ENCODE measurements at places on chromosomes 5 and 9. TPM values are rescaled to one million over a fixed set of nuclear protein-coding genes. Genes with fewer than 3 reads are reported as not detected.

DNA sequence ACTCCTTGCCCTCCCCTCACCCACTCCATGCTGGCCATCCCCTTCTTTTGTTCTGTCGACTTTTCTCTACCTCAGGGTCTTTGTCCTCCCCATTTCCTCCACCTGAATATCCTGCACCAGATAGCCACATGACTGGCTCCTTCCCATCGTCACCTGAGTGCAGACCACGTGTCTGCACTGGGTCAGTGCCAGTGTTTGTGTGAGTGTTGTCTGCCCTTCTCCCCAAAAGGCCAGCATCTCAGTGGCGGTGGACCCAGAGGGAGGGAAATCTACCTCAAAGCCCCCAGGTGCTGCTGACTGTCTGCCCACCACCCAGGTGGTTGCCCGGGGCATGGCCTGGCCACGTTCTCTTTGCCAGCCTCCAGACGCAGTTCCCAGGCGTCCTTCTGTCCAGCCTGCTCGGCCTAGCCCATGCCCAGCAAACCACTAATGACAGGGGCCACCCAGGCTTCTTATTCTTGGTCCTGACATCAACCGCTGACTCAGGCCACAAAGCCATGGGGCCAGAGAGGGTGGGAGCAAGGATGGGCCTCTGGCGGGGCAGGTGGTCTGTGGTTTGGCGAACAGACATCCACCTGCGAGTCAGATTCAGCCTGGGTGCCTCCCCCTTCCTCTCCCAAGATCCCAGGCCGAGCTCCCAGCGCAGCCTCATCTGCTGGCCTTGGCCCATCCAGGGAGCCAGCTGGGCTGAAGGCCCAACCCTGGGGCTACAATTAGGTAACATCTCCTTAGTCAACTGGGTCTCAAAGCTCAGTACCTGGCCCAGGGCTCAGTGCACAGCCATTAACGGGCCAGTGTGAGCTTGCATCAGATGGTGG lies 5.5 kb upstream of the NINJ1 start:
- no peak for DNase-seq

GRCh38 chr5:147691130-147691529 lies 91.4 kb downstream of the JAKMIP2 start:
- no peak for DNase-seq

DNA sequence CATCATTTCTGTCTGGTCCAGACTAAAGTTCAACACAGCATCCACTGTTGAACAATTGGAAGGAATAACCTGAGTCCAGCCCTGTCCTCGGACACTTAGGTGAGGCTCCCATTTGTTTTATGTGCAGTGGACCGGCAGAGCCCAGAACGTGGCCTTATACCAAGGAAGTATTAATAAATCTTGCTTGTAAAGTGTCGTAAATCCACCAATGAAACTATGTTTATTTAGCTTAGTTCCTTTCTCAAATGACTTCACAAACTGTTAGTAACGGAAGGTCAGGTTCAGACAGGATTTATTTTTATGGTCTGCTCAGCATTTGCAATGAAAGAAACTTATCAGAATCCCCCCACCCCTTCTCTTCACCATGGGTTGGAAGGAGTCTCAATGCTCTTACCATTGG lies 149.5 kb downstream of the PCSK1 start:
- DNase-seq = no peak

- no peak for DNase-seq
Measured at GRCh38 chr9:87280421-87280820, 217.2 kb upstream of the DAPK1 start.

DNA sequence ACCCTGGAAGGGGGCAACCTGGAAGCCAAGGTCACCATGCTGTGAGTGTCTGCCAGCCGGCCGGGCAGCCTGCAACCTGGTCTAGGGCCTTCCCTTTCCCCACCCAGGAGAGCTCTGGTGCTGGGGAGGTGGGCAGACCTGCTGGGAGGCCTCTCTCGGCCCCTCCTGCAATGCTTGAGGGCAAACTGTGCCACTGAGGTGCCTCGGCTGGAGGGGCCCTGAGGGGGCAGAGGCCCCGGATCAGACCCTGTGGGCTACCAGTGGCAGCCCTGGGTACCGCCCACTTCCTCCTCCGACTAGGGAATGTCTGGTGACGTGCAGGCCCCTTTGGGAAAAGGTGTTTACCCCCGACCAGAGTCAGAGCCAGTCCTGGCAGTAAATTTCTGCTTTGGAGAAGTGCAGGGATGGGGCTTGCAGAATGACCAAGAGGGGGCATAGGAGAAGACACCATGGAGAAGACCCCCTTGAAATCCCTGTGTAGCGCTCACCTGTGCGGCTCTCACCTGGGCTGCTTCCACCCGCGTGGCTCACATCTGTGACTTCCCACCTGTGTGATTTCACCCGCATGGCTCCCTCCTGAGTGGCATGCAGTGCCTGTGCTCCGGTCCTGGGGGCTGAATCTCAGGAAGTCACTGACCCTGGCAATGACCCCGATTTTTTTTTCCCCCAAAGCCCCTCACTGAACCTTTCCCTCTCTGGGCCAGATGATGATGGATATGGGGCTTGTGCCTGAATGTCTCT lies 1.1 kb downstream of the LCN1 start:
- DNase-seq = peak; percentile 50

DNA sequence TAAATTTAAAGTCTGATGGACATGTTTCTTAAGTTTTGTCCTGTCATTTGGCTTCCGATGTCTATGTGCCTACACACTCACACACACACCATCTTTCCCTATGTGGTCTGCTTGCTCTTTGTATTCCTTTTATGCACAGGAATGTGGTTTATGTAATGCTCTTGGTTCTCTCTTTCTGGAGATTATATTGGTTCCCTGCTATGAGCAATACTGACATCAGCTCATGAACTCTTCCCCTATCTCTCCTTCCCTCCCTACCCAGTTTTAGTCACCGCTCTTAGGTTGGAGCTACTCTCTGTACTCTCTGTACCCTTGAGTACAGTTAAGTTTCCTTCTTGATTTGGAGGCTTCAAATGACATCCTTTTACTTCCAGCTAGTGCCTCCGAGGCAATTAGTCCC lies 77.9 kb upstream of the MVB12B start:
- no peak for DNase-seq

DNA sequence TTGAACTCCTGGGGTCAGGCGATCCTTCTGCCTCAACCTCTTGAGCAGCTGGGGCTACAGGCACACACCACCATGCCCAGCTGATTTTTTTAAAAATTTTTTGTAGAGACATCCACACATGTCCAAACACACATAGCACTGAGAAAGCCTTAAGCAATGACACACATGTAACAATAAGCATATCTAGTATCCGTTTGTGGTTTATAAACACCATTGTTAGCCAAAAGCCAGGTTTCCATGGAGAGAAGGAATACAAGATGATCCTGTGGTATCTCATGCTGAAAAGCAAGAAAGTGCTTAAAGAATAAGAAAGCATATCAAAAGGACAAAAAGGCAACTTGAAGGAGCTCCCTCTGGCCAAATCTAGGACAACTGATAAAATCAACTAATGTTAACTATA lies 29.7 kb upstream of the SLC1A3 start:
- DNase-seq = no peak

DNA sequence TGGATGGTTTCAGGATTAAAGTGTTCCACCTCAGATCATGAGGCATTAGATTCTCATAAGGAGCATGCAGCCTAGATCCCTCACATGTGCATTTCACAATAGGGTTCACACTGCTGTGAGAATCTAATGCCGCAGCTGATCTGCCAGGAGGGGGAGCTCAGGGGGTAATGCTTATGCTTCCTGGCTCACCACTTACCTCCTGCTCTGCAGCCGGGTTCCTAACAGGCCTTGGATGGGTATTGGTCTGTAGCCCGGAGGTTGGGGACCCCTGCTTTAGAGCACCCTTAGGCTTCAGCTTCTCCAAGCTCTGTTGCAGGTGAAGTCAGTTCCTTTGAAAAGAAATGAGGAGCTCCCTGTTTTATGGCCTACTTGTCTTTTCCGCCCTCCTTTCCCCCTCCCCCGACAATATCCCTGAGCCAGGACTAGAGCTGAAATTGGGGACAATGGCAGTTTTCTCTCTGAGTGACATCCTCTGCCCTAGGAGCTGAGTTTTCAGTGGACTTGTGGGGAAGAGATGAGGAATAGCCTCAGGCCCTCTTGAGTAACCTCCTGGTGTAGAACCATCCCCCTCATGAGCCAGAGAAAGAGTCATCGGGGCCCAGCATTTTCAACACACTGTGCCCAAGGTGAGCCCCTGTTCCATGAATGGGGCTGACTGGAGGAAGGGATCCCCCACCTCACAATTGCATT lies 16.2 kb upstream of the MAT2B start:
- DNase-seq = no peak

GRCh38 chr5:14129123-14129522 lies 14.0 kb upstream of the TRIO start:
- DNase-seq = no peak

DNA sequence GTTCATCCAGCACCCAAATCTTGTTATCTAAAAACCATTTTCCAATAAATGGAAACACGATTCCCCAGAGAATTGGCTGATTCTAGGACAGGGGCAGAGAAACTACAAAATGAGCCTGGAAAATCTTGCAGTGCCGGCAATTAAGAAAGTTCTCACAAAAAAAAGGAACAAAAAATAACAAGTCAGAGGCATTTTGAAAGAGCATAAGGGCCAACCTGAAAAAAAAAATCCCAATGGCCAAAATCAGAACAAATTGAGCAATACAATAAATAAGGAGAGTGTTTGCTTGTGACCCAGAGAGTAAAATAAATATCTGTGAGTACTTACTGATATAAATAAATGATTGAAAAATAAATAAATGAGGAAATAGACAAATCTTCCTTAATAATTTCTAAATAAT lies 55.1 kb upstream of the S1PR3 start:
- DNase-seq = no peak

DNA sequence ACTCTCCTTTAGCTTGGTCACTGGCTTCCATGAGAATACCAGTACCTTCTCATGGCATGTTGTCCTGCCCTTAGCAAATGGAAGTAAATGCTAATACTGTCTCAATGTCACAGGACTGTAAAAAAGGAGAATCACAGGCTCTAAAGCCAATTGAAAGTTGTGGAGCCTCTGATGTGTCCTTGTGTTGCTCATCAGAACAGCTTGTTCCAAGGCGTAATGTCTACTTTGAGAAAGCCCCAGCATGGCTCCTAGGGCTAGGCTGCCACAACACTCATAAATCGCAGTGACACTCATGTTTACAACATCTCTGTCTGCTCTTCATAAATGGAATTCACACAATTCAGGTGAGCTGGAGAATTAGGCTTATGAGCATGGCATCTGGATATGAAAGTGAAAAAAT lies 94.9 kb downstream of the ACTL7B start:
- DNase-seq = no peak

GRCh38 chr9:127905004-127905728 lies 5.8 kb upstream of the ST6GALNAC6 start:
- DNase-seq = no peak

- no peak for DNase-seq
Measured at GRCh38 chr5:53013857-53014256, 24.7 kb downstream of the ITGA2 start.

DNA sequence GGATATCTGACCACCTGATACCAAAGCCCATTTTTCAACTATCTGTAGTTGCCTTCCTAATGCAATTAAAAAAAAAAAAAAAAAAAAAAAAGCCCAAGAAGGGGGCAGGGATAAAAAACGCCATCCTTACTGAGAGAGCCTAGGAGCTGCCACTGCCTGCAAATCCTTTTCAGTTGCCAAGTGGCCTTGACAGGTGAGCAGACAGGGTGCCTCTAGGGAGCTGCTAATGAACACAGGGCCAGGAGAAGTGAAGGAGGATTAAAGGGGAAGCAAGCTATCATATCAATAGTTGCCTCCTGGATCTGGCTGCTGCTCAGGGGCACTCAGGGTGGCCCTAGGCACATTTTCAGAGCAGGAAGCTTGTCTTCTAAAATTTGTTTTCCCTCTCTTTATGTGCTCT lies 547.4 kb downstream of the TLE1 start:
- no peak for DNase-seq

- DNase-seq = no peak
Measured at GRCh38 chr9:38319496-38320173, 72.9 kb upstream of the ALDH1B1 start.

- no peak for DNase-seq
Measured at GRCh38 chr5:156677963-156678362, 172.1 kb upstream of the PPP1R2B start.

DNA sequence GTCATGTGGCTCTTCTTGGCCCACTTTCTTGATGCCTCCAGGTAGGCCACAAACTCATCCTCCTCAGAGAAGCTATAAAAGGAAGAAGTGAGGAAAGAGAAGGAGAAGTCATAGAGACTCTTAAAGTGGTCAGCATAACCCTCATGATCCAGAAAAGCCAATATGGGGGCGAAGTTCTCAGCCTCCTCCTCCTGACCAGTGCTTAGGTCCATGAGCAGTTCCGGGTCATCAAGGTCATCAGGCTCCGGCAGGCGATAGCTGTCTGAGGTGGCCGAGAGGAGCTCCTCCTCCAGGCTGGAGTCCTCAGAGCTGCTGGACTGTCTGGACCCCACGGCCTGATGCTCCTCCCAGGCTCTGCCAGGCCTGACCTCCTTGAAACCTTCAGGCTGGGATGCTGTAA lies 34.7 kb downstream of the SH3TC2 start:
- DNase-seq = no peak

GRCh38 chr9:124696101-124696500 lies 75.0 kb downstream of the NR6A1 start:
- DNase-seq = no peak

GRCh38 chr9:92270511-92270910 lies 23.0 kb downstream of the IARS1 start:
- DNase-seq = no peak

DNA sequence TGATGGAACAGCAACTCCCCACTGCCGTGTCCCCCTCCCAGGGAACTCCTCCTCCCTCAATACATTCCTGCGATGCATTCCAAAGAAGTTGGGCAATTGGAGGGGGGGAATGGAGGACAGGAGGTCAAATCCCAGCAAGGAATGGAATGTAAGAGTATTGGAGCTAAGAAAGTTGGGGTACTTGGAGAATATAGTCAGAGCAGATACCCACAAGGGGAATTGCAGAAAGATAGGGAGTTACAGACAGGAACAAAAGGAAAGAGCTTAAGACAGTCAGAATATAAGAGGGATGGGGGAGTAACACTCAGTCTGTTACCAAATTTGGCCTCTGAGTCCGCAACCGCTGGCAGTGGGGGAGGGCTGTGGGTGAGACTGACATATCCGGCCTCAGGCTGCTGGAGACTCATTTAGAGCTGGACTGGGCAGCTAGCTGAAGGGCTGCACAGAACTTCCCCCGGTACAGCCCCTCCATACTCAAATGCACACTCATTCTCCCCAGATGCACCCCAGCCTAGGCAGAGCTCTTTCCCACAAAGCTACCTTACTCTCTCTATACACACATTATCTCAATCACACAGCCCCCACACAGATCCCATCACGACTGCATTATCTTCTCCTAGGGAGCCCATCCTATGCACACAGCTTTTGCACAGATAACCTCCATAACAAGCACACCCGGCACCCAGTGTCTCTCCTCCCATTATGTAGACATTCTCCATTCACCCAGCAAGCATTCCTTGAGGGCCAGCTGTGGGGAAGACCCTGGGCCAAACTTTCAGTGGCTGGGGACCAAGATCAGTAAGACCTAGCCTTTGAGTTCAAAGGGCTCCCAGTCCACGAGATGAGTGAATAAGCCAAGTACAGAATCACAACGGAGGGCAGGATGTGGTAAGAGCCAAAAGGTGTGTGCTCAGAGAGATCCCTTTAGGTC lies 3.7 kb downstream of the TLN1 start:
- peak; percentile 93 for DNase-seq

Gene GRAMD2B
- total RNA-seq = 20.9 TPM

Gene PCDHA9
- 0.14 TPM for total RNA-seq

Gene RC3H2
- total RNA-seq = 35.1 TPM

Gene FAXDC2
- total RNA-seq = 30.1 TPM

Gene SOX30
- 0.23 TPM for total RNA-seq

Data from posterior vena cava (tissue), 2 donors.